Left ventricle myocardium inferior (tissue), 1 donor: ENCODE measurements at places on chromosomes 1 and 21.
A peak's percentile ranks its signal among the peaks of the same experiment; 100 is the strongest.

DNA sequence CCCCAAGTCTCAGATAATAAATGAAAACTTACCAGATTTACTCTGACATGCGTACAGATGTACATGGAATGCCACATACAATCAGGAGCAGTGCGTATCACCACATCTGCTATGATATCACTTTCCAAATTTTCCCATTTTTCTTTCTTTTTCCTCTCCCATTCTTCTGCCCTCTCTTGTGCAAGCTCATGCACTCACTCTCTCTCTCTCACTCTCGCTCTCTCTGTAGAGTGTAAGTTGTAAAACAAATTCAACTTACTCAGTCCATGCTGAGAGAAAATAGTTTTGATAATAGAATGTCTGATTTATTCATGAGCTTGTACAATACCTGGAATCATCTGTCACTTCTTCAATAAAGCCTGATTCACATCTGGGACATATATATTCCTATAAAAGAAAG is 35.3 kb downstream of the RNF115 start:
- H3K27ac ChIP-seq = no peak overlapping the region
- DNase-seq = no peak
- no peak overlapping the region for H3K4me3 ChIP-seq
- peaks cover 30% of the 10 kb centered on the region for H3K4me1 ChIP-seq

DNA sequence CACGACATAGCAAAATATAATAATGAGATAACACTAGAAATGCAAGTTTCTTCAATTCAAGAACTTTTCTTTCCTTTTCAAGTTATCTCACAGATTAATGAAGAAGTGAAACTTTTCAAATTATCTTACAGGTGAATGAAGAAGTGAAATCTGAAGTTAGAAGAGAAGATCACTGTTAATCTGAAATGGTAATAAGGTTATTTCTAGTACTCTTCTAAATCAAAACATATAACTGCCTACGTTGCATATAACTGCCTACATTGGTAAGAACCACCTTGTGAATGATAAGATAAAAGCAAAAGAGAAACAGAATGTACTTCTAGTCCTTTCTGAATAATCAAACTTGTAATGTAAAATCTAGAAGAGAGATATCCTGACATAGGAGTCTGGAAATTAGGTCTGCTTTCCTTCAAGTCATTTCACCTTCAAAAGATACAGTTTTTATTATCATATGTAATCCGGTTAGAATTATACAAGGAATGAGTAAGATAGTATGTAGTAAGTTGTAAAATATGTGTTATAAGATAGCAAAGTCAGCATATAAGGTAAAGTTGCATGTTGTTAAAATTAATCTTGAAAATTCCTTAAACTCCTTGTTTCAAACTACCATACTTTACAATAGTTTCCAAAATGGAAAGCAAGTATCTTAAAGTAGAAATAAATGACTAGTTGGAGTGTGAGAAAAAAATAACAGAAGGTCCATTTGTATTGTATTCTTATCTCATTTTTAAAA is 522.4 kb upstream of the ZRANB2 start:
- no peak overlapping the region for H3K27ac ChIP-seq
- H3K27me3 ChIP-seq = no peaks in the 10 kb centered on the region
- H3K4me3 ChIP-seq = no peak overlapping the region
- no peaks in the 10 kb centered on the region for H3K36me3 ChIP-seq

GRCh38 chr1:62823556-62823955 is 39.6 kb downstream of the ATG4C start:
- no peak overlapping the region for H3K4me3 ChIP-seq
- H3K27ac ChIP-seq = no peak overlapping the region
- peaks cover 6% of the 10 kb centered on the region for H3K36me3 ChIP-seq
- no peaks in the 10 kb centered on the region for H3K27me3 ChIP-seq
- H3K4me1 ChIP-seq = no peaks in the 10 kb centered on the region
- no peak for DNase-seq

- no peaks in the 10 kb centered on the region for H3K4me1 ChIP-seq
- H3K36me3 ChIP-seq = no peaks in the 10 kb centered on the region
- H3K4me3 ChIP-seq = no peak overlapping the region
- H3K27me3 ChIP-seq = no peaks in the 10 kb centered on the region
- no peak overlapping the region for H3K27ac ChIP-seq
Measured at GRCh38 chr1:62362926-62363325, 43.7 kb upstream of the KANK4 start.

DNA sequence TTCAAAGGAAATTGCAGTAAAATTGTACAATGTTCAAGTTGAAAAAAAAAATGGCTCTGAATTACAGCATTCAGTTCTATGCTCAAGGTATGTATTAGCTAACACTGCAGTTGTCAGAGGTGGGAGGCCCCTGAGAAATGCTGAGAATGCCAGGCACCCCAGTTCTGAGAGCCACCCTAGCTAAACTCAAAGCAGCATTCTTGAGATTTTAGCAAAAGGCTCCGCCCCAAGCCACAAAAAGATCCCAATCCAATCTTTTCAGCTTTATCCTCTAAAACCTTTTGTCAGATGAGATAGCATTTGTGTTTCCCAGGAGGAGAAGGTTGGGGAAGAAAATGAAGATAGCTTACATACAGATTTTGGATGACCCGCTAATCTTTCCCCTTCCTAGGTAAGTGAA is 68.8 kb downstream of the SMYD2 start:
- DNase-seq = no peak
- no peaks in the 10 kb centered on the region for H3K27me3 ChIP-seq
- peaks cover 37% of the 10 kb centered on the region for H3K36me3 ChIP-seq
- H3K27ac ChIP-seq = no peak overlapping the region

- H3K4me1 ChIP-seq = no peaks in the 10 kb centered on the region
- no peak overlapping the region for H3K27ac ChIP-seq
- no peak for DNase-seq
- H3K4me3 ChIP-seq = no peak overlapping the region
- no peaks in the 10 kb centered on the region for H3K27me3 ChIP-seq
- H3K36me3 ChIP-seq = no peaks in the 10 kb centered on the region
Measured at GRCh38 chr1:86067626-86068025, 88.9 kb downstream of the COL24A1 start.

DNA sequence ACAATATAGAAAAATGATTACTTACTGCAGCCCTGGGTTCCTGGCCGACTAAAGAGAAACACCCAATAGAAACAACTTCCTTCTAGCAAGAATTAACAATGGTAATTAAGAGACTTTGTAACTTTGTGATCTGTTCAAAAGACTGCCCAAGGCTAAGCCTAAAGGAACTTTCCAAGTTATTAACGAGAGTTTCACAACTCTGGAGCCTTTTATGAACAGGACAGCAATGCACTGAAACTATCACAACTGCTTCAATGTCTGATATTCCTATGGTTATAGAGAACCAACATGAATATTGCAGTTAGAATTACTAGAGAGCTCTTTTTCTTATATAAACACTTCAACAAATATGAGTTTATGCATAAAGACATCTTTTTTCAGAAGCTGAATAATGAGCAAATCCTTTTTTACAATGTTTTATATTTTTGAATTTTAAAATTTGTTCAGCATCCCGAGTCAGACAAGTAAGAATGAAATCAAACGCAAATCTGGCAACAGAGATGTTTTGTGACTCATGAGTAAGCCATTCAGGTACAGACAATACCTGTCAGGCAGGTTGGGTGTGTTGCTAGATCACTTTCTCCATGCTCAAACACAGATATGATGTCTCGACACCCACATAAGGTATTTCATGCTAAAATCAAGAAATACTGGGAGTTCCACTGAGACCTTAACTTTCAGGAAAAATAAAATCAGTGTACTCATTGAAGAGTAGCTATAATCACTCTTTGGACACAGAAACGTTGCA is 22.2 kb upstream of the KCNJ15 start:
- H3K36me3 ChIP-seq = no peaks in the 10 kb centered on the region
- no peaks in the 10 kb centered on the region for H3K27me3 ChIP-seq
- DNase-seq = no peak
- H3K4me1 ChIP-seq = no peaks in the 10 kb centered on the region
- H3K27ac ChIP-seq = no peak overlapping the region
- H3K4me3 ChIP-seq = no peak overlapping the region

DNA sequence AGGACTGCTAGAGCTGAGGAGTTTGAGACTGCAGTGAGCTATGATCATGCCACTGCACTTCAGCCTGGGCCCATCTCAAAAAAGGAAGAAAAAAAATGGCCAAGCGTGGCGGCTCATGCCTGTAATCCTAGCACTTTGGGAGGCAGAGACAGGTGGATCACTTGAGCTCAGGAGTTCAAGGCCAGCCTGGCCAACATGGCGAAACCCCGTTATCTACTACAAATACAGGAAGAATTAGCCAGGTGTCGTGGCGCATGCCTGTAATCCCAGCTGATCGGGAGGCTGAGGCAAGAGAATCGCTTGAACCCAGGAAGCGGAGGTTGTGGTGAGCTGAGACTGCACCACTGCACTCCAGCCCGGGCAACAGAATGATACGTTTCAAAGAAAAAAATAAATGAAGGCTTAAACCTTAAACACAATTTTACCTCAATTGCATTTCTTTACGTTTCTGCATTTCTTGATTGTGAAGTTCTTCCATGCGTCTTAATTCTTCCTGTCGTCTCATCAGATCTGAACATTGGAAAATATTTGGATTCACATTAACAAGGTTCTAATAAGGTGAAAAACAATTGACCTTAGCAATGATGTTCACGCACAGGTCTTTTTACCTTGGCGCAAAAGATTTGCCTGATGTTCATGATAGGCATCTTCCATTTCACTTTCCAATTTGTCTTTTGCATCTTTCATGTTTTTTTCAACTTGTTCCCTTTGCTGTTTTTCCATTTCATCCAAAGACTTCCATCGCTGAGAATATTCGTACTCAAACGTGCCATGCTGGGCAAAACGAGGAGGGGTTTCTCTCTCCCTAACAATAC is 4.2 kb downstream of the SFPQ start:
- H3K27ac ChIP-seq = no peak overlapping the region
- no peak for DNase-seq
- H3K4me3 ChIP-seq = peak overlapping the region; percentile 100
- H3K27me3 ChIP-seq = no peaks in the 10 kb centered on the region
- H3K36me3 ChIP-seq = peaks cover 79% of the 10 kb centered on the region

DNA sequence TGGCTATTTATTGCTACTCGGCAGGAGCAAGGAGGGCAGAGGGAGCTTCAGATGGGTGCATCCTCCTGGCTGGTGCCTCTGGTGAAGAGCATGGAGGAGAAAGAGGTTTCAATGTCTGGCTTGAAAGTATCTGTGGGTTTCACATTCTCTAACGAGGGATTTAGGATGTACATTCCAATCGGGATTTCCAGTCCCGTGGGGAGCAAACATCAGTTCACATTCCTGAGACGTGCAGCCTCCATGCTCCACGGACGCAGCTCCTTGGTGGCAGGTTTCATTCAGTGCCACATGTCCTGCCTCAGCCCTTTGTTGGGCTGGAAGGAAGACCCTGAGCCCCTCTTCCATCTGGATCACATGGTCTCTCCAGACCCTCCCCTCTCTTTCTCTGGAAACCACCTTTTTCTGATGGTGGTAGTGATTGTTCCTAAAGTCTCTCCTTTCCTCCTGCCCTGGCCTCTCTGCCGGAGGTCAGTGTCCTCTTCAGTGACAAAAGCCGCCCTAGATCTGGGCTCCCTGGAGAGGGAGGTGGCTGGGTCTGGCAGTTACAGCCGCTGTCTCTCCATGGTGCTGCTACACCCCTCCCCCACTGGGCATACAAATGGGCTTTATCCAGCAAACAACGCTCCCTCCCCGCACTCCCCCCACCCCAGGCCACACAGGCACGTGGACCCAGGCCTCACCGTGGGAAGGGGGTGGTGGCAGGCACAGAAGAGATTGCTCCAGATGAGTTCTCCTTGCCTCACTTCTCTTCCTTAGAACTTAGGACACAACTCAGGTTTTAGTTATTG is 826 bp upstream of the CA14 start:
- no peaks in the 10 kb centered on the region for H3K36me3 ChIP-seq
- peaks cover 41% of the 10 kb centered on the region for H3K4me1 ChIP-seq
- H3K27ac ChIP-seq = peak overlapping the region; percentile 69
- H3K27me3 ChIP-seq = no peaks in the 10 kb centered on the region

DNA sequence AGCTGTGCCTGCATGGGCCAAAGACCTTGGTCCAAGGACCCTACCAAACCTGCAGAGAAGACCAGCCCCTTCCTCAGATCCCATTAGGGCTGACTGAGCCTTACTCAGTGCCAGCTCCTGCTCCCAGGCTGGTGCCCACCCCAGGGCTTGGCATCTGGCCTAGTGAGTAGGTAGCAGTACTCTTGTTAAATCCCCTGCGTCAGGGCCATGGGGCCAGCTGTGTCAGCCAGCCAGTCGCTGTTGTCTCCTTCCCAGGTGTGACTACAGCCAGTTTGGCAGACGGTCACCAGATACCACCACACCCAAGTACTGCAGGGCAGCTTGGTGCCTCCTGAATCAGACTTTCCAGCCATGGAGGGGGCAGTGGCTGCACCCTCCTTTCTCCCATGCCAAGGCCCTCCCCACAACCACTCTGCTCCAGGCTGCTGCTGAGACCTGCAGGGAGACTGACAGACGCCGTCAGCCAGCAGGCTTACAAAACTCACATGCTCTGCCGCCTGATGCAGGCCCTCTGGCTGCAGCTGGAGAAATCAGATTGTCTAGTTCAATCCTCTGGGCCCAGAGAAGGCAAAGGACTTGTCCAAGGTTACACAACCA is 3.0 kb downstream of the TENT5B start:
- H3K4me3 ChIP-seq = peak overlapping the region; percentile 75
- DNase-seq = peak; percentile 53
- peaks cover 13% of the 10 kb centered on the region for H3K36me3 ChIP-seq
- peak overlapping the region; percentile 82 for H3K27ac ChIP-seq
- H3K4me1 ChIP-seq = peaks cover 74% of the 10 kb centered on the region

GRCh38 chr1:80278936-80279335 is 1272.4 kb upstream of the ADGRL4 start:
- H3K4me3 ChIP-seq = no peak overlapping the region
- no peak for DNase-seq
- H3K36me3 ChIP-seq = no peaks in the 10 kb centered on the region
- H3K27ac ChIP-seq = no peak overlapping the region
- H3K27me3 ChIP-seq = no peaks in the 10 kb centered on the region

DNA sequence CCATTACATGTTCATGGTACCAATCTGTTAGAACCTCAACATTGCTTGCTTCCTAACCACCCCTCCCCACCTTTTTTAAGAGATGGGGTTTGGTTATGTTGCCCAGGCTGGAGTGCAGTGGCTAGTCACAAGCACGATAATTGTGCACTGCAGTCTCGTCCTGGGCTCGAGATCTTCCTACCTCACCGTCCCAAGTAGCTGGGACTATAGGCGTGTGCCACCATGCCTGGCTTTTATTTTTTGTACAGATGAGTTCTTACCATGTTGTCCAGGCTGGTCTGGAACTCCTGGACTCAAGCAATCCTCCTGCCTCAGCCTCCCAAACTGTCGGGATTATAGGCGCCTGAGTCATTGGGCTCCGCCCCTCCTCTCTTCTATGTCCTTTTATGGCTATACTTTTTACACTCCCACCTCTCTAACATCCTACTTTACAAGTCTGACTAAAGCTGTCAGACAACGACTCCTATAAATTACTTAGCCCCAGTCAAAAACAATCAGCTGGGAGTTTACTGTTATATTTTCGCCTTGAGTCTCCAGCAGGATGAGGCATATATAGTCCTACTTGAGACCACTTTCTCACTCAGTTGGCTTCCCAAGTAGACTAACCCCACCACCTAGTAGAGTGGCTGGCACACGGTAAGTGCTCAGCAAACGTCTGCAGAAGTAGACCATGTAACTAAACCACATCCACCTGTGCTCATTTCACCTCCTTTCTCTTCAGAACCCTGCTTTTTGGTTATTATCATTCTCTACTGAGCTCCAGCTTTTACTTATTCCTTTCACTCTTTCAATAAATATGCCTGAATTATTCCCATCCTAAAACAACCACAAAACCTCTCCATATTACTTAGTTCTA is 13.8 kb downstream of the ENSA start:
- DNase-seq = no peak
- no peak overlapping the region for H3K4me3 ChIP-seq
- peaks cover 20% of the 10 kb centered on the region for H3K36me3 ChIP-seq
- H3K27me3 ChIP-seq = no peaks in the 10 kb centered on the region
- peaks cover 66% of the 10 kb centered on the region for H3K4me1 ChIP-seq
- peak overlapping the region; percentile 85 for H3K27ac ChIP-seq
